Muscle of back (tissue), 13 donors: ENCODE measurements at places on chromosomes 4 and X. TPM values are rescaled to one million over a fixed set of nuclear protein-coding genes. Genes with fewer than 3 reads are reported as not detected.

Gene PNMA5
- polyA plus RNA-seq = not detected

Gene MAP3K15
- 0.82 TPM for polyA plus RNA-seq

Gene FAM47B
- polyA plus RNA-seq = not detected

Gene CLRN2
- not detected for polyA plus RNA-seq

Gene EMCN
- polyA plus RNA-seq = 33.6 TPM

Gene ETNPPL
- not detected for polyA plus RNA-seq

Gene ERCC6L
- 2.7 TPM for polyA plus RNA-seq

Gene PDCL2
- not detected for polyA plus RNA-seq

Gene PABPC4L
- 7.0 TPM for polyA plus RNA-seq

Gene CTAG2
- not detected for polyA plus RNA-seq

Gene GAGE12J
- not detected for polyA plus RNA-seq

Gene CDS1
- polyA plus RNA-seq = 0.13 TPM

Gene FAM114A1
- 54.7 TPM for polyA plus RNA-seq

Gene PFKFB1
- 1.7 TPM for polyA plus RNA-seq

Gene SLC34A2
- polyA plus RNA-seq = not detected

Gene HTRA3
- 67.2 TPM for polyA plus RNA-seq

Gene MAGED4B
- 20.2 TPM for polyA plus RNA-seq

Gene RAB33A
- 0.31 TPM for polyA plus RNA-seq

Gene MAGEA9B
- not detected for polyA plus RNA-seq

Gene TMEM154
- 0.35 TPM for polyA plus RNA-seq

Gene SEL1L3
- polyA plus RNA-seq = 15.9 TPM

Gene MAGEC2
- not detected for polyA plus RNA-seq

Gene EGF
- polyA plus RNA-seq = 11.9 TPM

Gene MAOA
- polyA plus RNA-seq = 0.32 TPM

Gene GPAT3
- 10.8 TPM for polyA plus RNA-seq

Gene UGT2B11
- polyA plus RNA-seq = not detected

Gene NR3C2
- polyA plus RNA-seq = 16.0 TPM

Gene PSAPL1
- not detected for polyA plus RNA-seq

Gene FGFR3
- polyA plus RNA-seq = 0.56 TPM

Gene NUDT10
- 2.0 TPM for polyA plus RNA-seq

Gene ZNF711
- polyA plus RNA-seq = 28.1 TPM

Gene AFF2
- polyA plus RNA-seq = 1.2 TPM

Gene PARM1
- polyA plus RNA-seq = 108 TPM

Gene CSAG1
- not detected for polyA plus RNA-seq

Gene SHOX
- polyA plus RNA-seq = 0.90 TPM

Gene SRPK3
- polyA plus RNA-seq = 277 TPM

Gene SPANXN5
- not detected for polyA plus RNA-seq

Gene HEPH
- polyA plus RNA-seq = 8.8 TPM

Gene TEX13C
- polyA plus RNA-seq = not detected

Gene PCDH7
- polyA plus RNA-seq = 30.7 TPM

Gene SMIM10L2A
- 2.4 TPM for polyA plus RNA-seq

Gene CYLC1
- not detected for polyA plus RNA-seq

Gene GLUD2
- 2.4 TPM for polyA plus RNA-seq

Gene GLRA2
- polyA plus RNA-seq = not detected

Gene P2RY10
- polyA plus RNA-seq = 1.3 TPM

Gene ATG4A
- 20.0 TPM for polyA plus RNA-seq

Gene STPG2
- not detected for polyA plus RNA-seq
